ENCODE measurements at places on chromosomes 12 and 14. TPM values are rescaled to one million over a fixed set of nuclear protein-coding genes. Genes with fewer than 3 reads are reported as not detected.

Gene OR4K15
- not detected for total RNA-seq

Gene GALNT6
- 47.9 TPM for total RNA-seq

Gene SRRM4
- total RNA-seq = not detected

Gene GLIPR1L1
- total RNA-seq = not detected

Gene ADAM21
- 0.07 TPM for total RNA-seq

Gene EPYC
- not detected for total RNA-seq

Gene E2F7
- total RNA-seq = 26.1 TPM

Gene DGLUCY
- total RNA-seq = 113 TPM

Gene PLCZ1
- total RNA-seq = not detected

Gene LRTM2
- not detected for total RNA-seq

Gene KIF5A
- 1.9 TPM for total RNA-seq
